ENCODE measurements at places on chromosomes 12 and 14.
A peak's percentile ranks its signal among the peaks of the same experiment; 100 is the strongest.

DNA sequence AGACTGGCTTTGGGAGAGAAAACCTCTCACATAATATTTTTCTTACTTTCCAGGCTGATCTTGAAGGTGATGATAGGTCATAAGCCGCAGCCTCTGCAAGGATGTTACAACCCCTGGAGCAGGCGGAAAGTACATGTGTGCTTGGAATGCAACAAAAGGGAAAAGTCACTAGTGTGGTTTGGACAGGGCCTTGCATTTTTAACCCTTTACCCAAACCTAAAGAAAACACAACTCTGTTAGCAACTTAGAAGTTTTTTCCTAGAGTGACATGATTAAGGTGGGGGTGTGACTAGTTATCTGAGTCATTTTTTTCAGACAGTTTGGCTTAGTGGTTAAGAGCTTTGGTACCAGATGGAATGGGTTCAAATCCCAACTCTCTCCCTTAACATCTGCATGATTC, 97.0 kb downstream of the TMEM30B start:
- no peak for DNase-seq

DNA sequence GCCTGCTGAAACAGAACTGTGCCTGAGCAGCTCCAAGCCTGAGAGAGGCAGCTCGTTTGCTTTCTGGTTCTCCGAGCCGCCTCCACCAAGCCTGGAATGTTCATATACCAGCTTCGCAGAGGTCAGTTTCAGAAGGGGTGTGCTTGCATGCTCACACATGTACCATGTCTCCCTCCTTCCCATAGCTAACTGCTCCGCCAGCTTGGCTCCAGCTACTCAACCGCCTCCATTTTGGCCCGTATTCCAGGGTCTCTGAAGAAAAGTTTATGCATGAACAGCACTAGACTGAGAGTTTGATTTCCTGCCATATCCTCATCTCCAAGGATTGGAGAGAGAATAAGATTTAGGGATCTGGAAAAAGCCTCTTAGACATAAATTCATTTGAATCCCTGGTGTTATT, 103.7 kb downstream of the SMOC1 start:
- DNase-seq, result no peak

GRCh38 chr12:93680006-93680405, 2.8 kb downstream of the CRADD start:
- DNase-seq, result no peak

GRCh38 chr12:29509503-29509902, 12.0 kb upstream of the OVCH1 start:
- no peak for DNase-seq

- no peak for DNase-seq
These were observed 381.1 kb downstream of the SEC23A start for GRCh38 chr14:38721822-38722431.

- no peak for DNase-seq
These were observed 209.6 kb downstream of the EMP1 start for GRCh38 chr12:13405961-13406703.

DNA sequence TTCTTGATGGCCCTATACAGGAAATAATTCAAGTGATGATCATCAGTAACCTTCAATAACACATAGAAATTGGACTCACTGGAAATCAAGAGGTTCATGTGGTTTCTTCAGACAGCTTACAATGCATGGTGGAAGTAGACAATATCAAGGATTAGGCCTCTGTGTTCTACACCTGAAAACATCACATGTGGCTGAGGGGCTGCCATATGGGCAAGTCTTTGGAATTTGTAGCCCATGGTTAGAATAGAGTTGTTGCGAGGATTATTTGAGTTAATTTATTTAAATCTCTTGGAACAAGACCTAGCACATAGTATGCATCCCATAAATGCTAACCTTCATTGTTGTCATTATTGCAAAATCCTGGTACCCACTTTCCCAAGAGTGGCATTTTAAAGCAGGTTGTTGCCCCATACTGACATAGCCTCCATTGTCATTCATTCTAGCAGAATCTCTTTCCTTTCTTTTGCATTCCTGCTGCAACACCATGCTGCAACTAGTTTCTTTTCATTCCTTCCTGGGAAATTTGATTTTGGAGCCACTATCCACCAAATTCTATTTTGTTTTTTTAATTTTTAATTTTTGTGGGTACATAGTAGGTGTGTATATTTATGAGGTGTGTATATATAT, 352.7 kb upstream of the NAV3 start:
- DNase-seq, result no peak

- DNase-seq, result no peak
These were observed 7.6 kb downstream of the VPS37B start for GRCh38 chr12:122888232-122888752.

DNA sequence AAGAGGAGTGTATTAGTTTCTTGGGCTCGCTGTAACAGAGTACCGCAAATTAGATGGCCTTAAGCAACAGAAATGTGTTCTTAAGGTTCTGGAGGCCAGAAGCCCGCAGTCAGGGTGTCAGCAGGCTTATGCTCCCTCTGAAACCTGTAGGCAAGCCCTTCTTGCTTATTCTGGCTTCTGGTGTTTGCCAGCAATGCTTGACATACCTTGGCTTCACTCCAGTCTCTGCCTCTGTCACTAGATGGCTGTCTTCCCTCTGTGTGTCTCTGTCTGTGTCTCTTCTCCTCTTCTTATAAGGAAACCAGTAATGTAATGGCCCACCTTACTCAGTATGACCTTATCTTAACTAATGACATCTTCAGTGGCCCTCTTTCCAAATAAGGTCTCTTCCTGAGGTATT, 85.1 kb downstream of the DERA start:
- DNase-seq, result no peak

DNA sequence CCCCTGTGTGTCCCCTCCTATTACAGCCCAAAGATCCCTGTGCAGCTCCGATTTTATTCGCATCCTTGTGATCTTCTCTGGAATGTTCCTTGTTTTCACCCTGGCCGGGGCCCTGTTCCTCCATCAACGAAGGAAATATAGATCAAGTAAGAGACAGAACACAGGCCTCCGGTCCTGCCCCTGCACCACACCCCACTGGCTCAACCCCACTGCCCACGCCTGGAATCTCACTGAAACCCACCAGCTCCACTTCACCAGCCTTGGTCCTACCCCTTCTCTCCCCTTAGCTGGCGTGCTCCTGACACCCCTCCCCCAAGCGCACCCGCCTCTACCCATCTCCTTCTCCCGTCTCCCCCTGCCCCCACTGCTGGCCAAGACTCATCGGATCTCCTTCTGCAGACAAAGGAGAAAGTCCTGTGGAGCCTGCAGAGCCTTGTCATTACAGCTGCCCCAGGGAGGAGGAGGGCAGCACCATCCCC, 934 bp upstream of the TAPBPL start:
- no peak for DNase-seq

GRCh38 chr12:50828886-50829285, 13.8 kb upstream of the TMPRSS12 start:
- DNase-seq, result no peak

DNA sequence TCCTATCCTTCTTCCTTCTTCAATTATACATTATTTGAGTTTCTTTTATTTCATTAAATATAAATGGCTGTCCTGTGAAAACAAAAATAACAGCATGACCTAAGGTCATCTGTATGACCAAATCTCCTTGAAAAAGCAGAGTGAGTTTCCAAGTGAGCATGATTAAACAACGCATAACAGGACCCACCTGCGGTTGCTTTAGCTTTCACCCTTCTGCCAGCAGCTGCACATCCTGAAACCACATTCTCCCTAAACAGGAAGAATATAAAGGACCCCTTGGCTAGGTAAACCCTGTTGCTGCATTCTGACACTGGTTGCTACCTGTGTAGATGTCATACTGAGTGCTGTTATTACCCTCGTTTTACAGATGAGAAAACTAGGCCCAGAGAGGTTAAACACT, 42.8 kb upstream of the CPM start:
- no peak for DNase-seq

DNA sequence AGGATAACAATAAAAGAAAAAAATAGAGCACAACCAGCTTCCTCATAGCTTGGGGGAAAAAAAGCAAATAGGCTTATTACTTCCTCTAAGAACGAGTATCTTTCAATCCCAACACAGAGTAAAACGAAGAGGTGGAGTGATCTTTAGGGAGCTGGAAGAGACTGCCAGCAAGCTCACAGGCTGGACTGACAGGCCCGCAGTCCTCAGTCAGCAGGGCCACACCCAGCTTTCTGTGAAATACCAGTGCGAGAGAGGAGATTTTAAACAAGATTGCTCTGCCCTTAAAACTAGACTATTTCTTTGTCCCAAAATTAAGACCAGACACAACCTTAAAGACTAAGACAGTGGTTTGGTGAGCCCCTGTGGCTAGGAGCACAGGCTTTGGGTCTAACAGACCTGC, 32.9 kb downstream of the SETD3 start:
- no peak for DNase-seq

GRCh38 chr14:101123618-101124510, 220.3 kb upstream of the RTL1 start:
- no peak for DNase-seq

GRCh38 chr14:99734406-99735051, 50.4 kb downstream of the CYP46A1 start:
- DNase-seq, result no peak

- DNase-seq, result no peak
These were observed 923.4 kb downstream of the NRXN3 start for GRCh38 chr14:79093531-79093930.

DNA sequence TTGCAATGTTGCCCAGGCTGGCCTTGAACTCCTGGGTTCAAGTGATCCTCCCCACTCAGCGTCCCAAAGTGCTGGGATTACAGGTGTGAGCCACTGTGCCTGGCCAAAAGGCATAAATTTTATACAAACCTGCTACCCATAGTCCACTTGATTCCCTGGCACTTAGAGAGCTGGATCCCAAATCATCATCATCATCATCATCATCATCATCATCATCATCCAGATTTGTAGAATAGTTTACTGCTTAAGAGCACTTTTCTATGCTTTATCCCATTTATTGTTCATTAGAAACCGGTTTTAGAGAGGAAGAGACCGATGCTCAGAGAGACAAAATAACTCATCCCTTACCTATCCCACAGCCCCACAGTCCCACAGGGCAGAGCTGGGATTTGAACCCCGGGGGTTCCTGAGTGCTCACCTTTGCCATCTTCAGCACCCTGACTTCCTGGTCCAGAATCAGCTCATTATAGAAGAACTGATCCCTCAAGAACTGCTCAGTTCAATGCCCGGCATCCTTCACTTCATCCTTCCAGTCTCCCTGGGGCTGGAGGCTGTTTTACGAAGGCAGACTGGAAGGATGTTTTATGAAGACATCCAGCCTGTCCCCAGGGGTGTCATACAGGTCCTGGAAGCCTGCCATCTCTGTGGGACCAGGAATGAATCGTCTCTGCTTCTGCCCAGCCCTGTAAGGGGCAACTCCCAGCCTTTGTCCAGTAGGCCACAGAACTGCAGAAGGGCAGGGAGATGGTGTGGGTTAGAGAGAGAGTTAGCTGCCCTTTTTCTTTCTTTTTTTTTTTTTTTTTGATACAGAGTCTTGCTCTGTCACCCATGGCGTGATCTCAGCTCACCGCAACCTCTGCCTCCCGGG, 20.2 kb upstream of the OASL start:
- no peak for DNase-seq

DNA sequence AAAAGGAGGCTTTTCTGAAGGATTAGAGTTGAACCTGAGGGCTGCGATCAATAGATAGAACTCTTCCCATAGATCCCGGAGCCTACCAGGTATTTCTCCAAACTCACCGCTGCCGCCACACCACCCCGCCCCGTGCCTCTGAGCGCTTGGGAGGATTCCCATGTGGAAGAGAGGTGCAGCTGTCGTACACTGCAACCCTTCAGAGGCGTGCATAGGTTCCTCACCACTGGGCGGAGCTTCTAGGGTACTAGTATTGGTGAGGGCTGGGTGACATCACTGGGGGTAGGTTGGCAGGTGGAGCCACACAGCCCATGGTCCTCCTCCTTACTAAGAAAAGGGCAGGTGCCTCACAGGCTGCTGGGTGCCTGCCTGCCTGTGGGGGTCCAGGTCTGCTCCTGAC, 127.0 kb downstream of the TSPAN9 start:
- no peak for DNase-seq

DNA sequence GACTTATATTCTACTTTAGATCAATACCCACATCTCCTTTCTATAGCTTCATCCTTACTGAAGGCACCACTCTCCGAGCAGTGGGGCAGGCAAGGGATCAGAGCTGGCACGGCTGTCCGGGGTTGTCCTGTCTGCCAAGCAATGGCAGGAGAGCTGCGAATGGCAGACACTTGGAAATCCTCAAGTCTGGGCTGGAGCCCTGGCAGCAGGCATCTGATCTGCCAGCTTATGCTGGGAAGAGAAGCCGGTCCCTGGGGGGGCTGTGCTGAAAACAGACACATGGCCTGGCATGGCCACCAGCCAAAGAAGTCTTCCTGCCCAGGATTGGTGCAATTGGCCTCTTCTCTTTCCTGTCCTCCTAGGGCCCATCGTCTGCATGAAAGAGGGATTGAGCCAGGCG, 280.2 kb upstream of the PWP1 start:
- no peak for DNase-seq

- DNase-seq, result no peak
These were observed at the start of gene GPD1 for GRCh38 chr12:50103767-50104321. TSS of gene GPD1 (plus strand) at chr12:50104008. CDS start at chr12:50104051, 43 bp downstream.

- no peak for DNase-seq
These were observed 2.3 kb downstream of the ARHGEF25 start for GRCh38 chr12:57613427-57614109.

GRCh38 chr12:127150028-127150427, 1116.9 kb upstream of the TMEM132C start:
- DNase-seq, result no peak

DNA sequence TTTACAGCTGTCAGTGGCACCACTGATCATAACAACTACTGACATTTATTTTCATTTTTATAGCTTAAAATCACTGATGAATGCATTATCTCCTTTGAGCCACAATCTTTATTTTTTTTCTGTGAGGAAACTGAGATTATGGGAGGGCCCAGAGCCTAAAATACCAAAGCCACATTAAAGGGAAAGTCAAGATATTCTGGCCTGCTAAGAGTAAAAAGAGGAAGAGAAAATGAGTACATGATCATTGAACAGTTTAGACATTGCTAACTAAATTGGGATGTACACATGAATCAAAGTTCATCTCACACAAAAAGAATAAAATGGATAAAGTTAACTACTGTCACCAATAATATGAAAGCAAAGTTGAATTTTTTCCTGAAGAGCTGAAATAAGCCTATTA, 170.5 kb upstream of the GARIN2 start:
- DNase-seq, result no peak

GRCh38 chr12:48164451-48164850, 7.1 kb upstream of the ASB8 start:
- DNase-seq, result no peak

- peak; percentile 74 for DNase-seq
These were observed at the start of gene ZFHX2 for GRCh38 chr14:23551266-23552028. TSS of gene ZFHX2 (minus strand) at chr14:23551765. CDS start at chr14:23535325, 16,440 bp downstream.

DNA sequence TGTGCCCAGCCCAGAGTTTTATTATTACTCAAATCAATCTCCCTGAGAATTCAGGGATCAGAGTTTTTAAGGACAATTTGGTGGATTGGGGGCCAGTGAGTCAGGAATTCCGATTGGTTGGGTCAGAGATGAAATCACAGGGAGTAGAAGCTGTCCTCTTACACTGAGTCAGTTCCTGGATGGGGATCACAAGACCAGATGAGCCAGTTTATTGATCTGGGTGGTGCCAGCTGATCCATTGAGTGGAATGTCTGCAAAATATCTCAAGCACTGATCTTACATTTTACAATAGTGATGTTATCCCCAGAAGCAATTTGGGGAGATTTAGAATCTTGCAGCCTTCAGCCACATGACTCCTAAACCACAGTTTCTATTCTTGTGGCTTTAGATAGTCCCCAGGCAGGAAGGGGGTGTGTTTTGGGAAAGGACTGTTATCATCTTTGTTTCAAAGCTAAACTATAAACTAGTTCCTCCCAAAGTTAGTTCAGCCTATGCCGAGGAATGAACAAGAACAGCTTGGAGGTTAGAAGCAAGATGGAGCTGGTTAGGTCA, 89.1 kb upstream of the CNOT2 start:
- DNase-seq, result no peak

All from stimulated activated CD8-positive, alpha-beta memory T cell treated with anti-CD3 and anti-CD28 coated beads, Interleukin-15, amount 100 ng/mL, for 48 hours (primary cell).